ENCODE measurements at places on chromosomes 7 and 10. TPM values are rescaled to one million over a fixed set of nuclear protein-coding genes. Genes with fewer than 3 reads are reported as not detected.

SEMA4G gene
- total RNA-seq: 0.35 TPM

ODAD2 gene
- not detected for total RNA-seq

CNPY1 gene
- not detected for total RNA-seq

UNC5B gene
- total RNA-seq: 0.43 TPM

PIK3CG gene
- total RNA-seq: 12.7 TPM

CTAGE15 gene
- not detected for total RNA-seq

VSTM2A gene
- not detected for total RNA-seq

MUC3A gene
- total RNA-seq: not detected

NPSR1 gene
- total RNA-seq: not detected

NCF1 gene
- 1.1 TPM for total RNA-seq

OR2A12 gene
- not detected for total RNA-seq

CLCN1 gene
- not detected for total RNA-seq

POMZP3 gene
- 10.9 TPM for total RNA-seq

ATRNL1 gene
- total RNA-seq: 0.11 TPM

NCOA4 gene
- 83.3 TPM for total RNA-seq

OR13A1 gene
- not detected for total RNA-seq

All from activated T-cell treated with anti-CD3 and anti-CD28 coated beads, Interleukin-2, amount 50 U/mL, for 4 hours (primary cell).